ENCODE measurements at places on chromosomes 6 and 20.

GRCh38 chr6:36241728-36242127 lies 28.1 kb upstream of the PNPLA1 start:
- no peak for DNase-seq

DNA sequence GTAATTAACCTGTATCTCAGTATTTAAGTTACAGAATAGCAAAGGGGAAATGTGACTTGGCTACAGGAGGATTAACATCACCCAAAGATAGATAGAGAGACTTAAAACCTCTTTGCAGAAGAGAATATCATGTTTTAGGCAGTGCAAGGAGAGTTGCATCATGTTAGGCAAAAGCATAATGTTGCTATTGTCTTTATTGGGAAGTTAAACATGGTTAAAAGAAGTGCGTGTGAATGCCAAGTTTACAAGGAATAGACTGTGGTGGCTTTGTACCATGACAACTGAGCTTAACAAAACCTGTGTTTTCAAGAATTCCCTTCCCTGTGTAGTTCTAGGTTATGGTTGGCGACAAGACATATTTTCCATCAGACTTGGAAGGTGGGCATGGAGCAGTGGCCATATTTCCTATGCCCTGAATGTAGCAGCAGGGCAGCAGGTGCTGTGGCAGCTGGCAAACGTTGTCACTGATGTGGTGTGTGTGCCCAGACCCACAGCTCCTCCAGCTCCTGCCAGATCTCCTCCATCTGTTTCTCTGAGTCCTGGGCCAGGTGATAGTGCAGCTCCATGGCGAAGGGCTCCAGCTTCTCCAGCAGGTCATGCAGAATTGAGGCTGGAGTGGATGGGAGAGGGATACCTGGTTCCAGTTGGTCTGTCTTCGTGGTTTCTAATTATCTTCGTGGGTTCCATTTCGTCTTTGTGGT lies 163.3 kb downstream of the QRSL1 start:
- DNase-seq: no peak

DNA sequence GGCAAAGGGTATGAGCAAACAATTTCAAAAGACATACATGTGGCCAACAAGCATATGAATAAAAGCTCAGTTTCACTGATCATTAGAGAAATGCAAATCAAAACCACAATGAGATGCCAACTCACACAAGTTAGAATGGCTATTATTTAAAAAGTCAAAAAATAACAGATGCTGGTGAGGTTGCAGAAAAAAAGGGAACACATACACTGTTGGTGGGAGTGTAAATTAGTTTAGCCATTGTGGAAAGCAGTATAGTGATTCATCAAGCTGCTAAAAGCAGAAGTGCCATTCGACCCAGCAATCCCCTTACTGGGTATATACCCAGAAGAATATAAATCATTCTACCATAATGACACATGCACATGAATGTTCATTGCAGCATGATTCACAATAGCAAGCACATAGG lies 6.7 kb upstream of the KHDC1L start:
- DNase-seq: no peak

DNA sequence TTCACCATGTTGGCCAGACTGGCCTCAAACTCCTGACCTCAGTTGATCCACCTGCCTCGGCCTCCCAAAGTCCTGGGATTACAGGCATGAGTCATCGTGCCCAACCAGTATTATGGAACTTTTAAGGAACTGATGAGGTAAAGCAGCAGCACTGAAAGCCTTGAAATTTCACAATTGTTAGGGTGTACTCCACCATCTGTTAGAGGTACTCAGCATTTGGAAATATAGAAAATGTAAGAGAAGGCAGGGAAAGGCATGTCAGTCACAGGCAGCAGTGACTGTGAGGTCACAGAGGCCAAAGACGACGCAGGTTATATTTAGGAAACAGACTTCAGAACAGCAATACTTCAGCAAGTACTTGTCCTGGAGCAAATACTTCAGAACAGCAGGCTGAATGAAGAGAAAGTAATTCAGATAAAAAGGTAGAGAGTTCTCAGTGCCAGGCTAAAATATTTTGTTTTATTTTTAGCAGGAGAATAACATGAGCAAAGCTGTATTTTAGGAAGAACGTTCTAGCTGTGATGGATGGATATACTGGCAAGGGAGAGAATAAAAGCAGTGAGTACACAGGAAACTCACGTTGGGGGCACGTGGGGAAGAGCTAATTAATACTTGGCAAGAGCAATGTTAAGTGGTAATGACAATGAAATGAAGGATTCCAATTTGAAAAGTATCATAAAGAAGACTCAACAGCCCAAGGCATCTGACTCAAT lies 67.2 kb downstream of the DTNBP1 start:
- DNase-seq: no peak

GRCh38 chr6:57262901-57263694 lies 41.0 kb upstream of the RAB23 start:
- DNase-seq: peak; percentile 10

DNA sequence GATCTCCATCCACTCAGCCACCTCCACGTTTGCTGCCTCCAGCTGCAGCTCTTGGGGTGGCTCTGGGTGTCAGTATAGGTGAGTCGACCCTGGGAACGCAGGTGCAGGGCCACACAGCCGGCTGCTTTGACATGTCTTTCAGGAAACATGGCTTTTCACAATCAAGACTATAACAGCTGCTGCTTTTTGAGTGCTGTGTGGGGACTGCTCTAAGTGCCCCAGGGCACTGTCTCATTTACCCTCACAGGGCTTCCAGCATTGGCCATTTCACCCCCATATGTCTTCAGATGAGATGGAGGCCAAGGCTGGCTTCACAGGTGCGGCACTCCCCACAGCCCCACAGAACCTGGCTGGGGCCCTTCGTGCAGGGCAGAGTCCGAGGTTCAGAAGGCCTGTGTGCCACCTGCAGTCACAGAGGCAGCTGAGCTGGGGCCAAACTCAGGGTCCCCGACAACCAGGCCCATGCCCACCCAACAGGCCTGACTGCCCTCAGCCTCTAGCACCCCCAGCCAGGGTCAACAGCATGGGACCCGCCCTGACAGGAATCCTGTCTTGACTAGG lies 14.9 kb upstream of the CST7 start:
- DNase-seq: no peak

- DNase-seq: no peak
Observed at GRCh38 chr6:15266423-15266996, 20.6 kb downstream of the JARID2 start.

DNA sequence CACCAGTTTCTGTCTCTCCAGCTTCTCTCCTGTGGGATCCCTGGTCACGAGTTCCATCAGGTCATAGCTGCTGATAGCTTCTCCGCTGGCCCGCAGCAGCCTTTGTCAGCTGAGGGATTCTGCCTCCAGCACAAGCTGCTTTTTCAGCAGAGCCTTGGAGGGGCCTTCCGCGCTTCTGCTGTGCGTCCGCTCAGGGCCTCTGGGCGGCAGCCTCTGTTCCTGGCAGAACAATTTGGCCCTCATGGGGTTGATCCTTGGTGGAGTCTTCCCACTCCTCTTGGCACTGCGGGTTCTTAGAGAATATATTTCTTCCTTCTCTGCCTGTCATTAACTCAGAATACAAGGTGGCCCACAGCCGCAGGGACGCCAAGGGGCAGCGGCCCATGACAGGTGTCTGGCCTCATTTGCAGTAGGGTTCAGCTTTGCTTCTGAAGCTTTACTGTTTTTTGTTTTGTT lies 158.8 kb downstream of the DTNBP1 start:
- DNase-seq: no peak

GRCh38 chr6:125444006-125444923 lies 142.5 kb upstream of the HDDC2 start:
- no peak for DNase-seq

DNA sequence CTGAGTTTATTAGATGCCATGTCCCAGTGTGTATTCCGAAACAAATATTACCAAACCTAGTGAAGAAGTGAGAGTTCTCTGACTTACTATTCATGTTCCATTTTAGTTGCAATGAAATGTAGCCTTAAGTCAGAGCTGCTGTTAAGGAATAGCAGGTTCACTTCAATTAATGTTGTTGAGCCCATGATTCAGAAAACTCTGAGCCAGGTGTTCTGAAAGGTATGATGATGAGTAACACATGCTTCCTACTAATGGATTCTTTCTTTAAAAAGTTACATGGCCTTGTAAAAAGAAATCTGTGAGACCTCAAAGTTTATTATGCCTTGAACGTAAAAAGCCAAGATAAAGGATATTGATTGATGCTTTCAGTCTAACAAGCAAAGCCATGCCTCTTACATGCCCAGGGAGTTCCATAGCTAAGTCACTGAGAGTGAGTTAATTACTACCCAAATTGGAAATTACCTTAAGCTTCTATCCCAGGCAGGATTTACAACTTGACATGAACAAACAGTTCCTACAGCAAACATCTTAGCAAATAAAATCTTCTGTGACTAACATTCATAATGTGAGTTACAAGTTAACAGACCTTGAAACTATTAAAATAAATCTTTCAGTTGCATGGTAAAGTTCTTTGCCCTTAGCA lies 122.9 kb downstream of the AKAP7 start:
- DNase-seq: no peak

DNA sequence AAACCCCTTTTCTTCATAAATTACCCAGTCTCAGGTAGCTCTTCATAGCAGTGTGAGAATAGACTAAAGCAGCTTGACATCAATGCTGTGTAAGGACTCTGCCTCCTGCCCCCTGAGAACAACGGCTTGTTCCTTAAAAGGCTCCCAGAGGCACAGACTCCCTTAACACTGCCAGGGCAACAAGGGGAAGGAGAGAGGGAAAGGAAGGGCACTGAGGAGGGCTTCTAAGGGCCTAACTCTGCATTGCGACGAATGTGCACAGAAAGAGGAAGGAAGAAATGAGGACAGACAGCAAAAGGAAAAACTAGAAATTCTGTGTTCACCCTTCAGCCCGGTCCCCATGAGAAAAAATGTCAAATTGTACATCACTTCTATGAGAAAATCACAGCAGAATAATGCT lies 74.0 kb downstream of the AGPAT4 start:
- DNase-seq: no peak

- no peak for DNase-seq
Observed at GRCh38 chr6:134230087-134230700, 87.7 kb downstream of the SGK1 start.

DNA sequence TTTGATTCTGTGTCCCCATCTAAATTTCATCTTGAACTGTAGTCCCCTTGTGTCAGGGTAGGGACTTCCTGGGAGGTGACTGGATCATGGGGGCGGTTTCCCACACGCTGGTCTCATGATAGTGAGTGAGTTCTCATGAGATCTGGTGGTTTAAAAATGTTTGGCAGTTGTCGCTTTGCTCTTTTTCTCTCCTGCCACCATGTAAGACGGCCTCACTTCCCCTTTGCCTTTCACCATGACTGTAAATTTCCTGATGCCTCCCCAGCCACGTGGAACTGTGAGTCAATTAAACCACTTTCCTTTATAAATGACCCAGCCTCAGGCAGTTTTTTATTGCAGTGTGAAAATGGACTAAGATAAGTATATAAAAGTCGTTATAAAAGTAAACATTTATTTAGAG lies 80.5 kb upstream of the SGK1 start:
- no peak for DNase-seq

DNA sequence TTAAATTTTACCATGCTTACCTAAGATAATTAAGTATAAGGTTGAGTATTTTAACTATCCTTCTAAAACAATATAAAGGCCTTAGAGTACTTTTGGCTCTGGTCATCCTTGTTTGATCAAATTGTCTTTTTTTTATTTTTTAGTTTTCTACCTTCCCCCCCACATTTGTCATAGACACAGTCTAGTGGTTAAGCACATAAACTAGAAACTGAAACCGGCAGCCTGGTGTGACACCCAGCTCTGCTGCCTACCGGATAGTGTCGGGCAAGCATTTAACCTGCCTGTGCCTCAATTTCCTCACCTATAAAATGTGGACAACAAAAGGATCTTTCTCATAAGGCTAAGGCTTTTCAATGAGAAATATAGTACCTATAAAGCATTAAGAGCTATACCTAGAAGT lies 21.6 kb upstream of the TULP4 start:
- no peak for DNase-seq

GRCh38 chr6:54491431-54491830 lies 183.2 kb downstream of the TINAG start:
- no peak for DNase-seq

DNA sequence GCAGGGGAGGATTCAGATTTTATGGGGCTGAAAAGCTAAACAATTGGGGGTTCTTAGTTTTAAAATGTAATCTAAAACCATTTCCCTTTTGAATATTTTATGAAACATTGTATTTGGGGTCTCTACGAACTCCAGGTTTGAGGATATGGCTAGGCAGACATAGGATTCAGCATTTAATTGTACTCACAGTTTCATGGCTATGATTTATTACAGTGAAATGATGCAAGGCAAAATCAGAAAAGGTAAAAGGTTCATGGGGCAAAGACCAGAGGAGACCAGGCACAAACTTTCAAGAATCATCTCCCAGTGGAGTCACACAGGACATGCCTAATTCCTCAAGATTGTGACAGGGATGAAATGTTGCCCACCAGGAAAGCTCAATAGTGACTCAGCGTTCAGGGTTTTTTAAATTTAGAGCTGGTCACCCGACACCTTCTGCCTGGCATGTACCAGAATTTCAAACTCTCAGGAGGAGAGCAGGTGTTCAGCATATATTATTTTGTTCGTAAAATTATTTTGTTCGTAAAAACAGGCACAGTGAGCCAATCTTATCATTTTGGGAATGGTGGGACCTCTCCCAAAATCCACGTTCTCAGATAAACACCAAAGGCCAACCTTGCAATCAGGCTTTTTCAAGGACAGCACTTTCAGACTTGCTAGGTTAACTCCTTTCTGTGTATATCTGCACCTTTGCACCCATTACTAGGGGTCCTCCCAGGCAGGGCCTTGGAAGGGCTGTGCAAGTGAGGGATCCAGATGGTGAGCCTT lies 270.3 kb downstream of the NKAIN2 start:
- DNase-seq: no peak

DNA sequence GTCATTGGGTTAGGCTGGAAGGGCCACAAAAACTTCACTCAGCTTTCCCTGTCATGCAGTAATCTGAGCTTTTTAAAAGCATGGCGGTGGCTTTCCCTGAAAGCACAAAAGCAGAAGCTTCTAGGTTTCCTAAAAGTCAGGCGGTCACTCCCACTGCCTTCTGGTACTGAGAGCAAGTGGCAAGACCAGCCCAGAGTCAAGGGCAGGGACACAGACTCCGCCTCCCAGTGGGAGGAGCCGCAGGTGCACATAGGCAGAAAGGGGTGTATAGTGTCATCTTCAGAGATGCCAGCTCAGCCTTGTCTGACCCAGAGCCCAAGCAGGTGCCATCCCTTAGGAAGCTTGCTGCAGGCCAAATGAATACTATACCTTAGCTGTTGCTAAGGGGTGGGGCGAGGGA lies 18.0 kb upstream of the PACSIN1 start:
- DNase-seq: no peak

- DNase-seq: peak; percentile 79
Observed at GRCh38 chr20:35303735-35304491, 11.7 kb upstream of the FAM83C start.

DNA sequence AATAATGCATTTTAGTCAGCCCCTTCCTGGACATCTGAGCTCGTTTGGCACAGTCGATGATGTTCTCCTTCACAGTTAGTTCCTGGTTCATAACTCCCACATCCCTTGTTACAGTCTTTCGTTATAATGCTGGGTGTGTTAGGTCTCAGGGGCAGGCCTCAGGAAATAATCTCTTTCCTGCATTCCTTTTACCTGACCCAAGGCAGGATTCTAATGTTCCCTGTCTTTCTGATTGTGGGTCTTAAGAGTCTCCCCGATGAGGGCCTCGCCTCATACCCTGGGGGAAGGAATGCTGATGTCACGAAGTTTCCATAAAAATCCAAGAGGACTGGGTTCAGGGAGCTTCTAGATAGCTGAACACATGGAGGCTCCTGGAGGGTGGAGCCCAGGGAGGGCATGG lies 104.0 kb upstream of the CARMIL1 start:
- DNase-seq: no peak
